Natural killer cell (primary cell): ENCODE measurements at places on chromosomes 1 and 21. TPM values are rescaled to one million over a fixed set of nuclear protein-coding genes. Genes with fewer than 3 reads are reported as not detected.
A peak's percentile ranks its signal among the peaks of the same experiment; 100 is the strongest.

The TCEANC2 gene
- total RNA-seq: 7.3 TPM

The SLC1A7 gene
- total RNA-seq: 20.5 TPM

GRCh38 chr1:45843474-45843905 is 40.1 kb downstream of the MAST2 start:
- no peak overlapping the region for H3K27ac ChIP-seq
- no peak for DNase-seq
- H3K4me3 ChIP-seq: no peak overlapping the region
- no peaks in the 10 kb centered on the region for H3K36me3 ChIP-seq
- no peaks in the 10 kb centered on the region for H3K4me1 ChIP-seq

The LTN1 gene
- total RNA-seq: 43.1 TPM

GRCh38 chr1:53308506-53308905 is 19.4 kb downstream of the LRP8 start:
- no peak overlapping the region for H3K27ac ChIP-seq
- H3K4me1 ChIP-seq: peaks cover 4% of the 10 kb centered on the region
- no peaks in the 10 kb centered on the region for H3K27me3 ChIP-seq
- no peak for DNase-seq
- no peaks in the 10 kb centered on the region for H3K36me3 ChIP-seq
- H3K4me3 ChIP-seq: no peak overlapping the region

GRCh38 chr1:28470146-28470545 is 35.7 kb upstream of the RCC1 start:
- no peak overlapping the region for H3K27ac ChIP-seq
- H3K4me1 ChIP-seq: peaks cover 3% of the 10 kb centered on the region
- no peaks in the 10 kb centered on the region for H3K27me3 ChIP-seq

DNA sequence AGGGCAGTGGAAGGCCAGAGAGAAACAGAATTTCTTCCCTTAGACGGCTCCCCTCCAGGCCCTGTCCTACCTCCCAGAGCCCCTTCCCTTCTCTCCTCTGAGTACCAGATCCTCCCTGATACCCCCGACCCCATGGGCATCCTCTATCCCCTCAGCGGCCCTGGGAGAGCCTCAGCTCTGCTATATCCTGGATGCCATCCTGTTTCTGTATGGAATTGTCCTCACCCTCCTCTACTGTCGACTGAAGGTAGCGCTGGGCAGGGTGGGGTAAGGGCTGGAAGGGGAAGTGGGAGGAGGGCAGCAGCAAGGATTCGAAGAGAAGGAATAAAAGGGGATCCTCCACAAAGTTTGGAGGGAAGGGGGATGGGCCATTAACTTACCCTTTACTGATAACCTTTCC is 2.7 kb downstream of the FCER1G start:
- peaks cover 34% of the 10 kb centered on the region for H3K36me3 ChIP-seq
- H3K4me3 ChIP-seq: peak overlapping the region; percentile 76
- no peak for DNase-seq
- H3K4me1 ChIP-seq: peaks cover 34% of the 10 kb centered on the region
- H3K27me3 ChIP-seq: no peaks in the 10 kb centered on the region

GRCh38 chr1:236677641-236678235 is 8.6 kb upstream of the ACTN2 start:
- no peaks in the 10 kb centered on the region for H3K36me3 ChIP-seq
- H3K4me3 ChIP-seq: no peak overlapping the region
- H3K4me1 ChIP-seq: no peaks in the 10 kb centered on the region
- no peak for DNase-seq

The SCAMP3 gene
- 59.7 TPM for total RNA-seq

The MRPS6 gene
- total RNA-seq: 54.5 TPM

DNA sequence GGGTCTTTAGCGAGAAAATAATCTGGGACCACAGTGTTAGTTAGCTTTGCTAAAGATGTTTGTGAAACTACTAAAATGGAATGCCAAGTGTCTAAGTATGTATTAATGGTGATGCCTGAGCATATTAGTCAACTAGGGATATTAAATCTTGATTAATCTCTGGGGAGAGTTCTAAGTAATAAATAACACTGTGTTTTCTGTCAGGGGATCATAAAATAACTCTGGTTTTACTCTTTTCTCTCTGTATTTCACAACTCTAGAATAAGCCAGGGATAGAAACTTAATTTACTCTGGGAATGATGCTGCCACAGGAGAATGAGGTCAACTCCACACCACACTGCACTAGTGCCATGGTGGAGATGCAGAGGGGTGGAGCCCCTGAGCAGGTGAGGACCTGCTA is 399.2 kb downstream of the PTBP2 start:
- no peak overlapping the region for H3K27ac ChIP-seq
- no peaks in the 10 kb centered on the region for H3K4me1 ChIP-seq
- H3K27me3 ChIP-seq: no peaks in the 10 kb centered on the region
- no peaks in the 10 kb centered on the region for H3K36me3 ChIP-seq
- no peak overlapping the region for H3K4me3 ChIP-seq

DNA sequence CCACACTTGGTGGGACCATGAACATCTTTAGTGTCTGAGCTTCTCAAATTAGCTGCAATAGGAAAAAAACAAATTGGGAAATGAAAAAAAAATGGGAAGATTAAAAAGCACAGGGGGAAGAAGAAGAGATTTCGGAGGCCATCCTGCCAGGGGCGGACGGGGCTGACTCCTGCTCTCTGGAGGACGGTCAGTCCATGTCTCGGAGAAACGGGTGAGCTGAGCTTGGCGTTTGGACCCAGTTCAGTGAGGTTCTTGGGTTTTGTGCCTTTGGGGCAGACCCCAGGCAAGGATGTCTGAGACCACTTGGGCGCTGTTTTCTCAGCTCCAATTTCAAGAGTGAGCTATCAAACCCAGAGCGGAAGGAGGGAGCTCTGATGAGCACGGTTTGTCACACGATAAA is 123.9 kb downstream of the PRDM2 start:
- peaks cover 5% of the 10 kb centered on the region for H3K36me3 ChIP-seq
- DNase-seq: no peak
- peaks cover 4% of the 10 kb centered on the region for H3K4me1 ChIP-seq
- H3K27me3 ChIP-seq: no peaks in the 10 kb centered on the region

The BCAR3 gene
- 6.5 TPM for total RNA-seq

The NR1I3 gene
- total RNA-seq: not detected

- no peak for DNase-seq
- H3K4me3 ChIP-seq: no peak overlapping the region
- H3K36me3 ChIP-seq: peaks cover 27% of the 10 kb centered on the region
- no peaks in the 10 kb centered on the region for H3K27me3 ChIP-seq
- no peak overlapping the region for H3K27ac ChIP-seq
Observed at GRCh38 chr1:231236208-231236591, 4.8 kb upstream of the GNPAT start.

The SLC6A9 gene
- total RNA-seq: not detected

DNA sequence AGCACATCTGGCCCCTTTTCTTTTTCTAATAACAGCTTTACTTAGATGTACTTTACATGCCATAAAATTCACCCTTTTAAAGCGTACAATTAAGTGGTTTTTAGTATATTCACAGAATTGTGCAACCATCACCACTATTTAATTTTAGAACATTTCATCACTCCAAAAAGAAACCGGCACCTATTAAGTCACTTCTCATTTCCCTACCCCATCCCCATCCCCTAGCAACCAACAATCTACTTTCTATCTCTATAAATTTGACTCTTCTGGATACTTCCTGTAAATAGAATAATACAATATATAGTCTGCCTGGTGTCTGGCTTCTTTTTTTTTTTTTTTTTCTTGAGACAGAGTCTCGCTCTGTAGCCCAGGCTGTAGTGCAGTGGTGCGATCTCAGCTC is 59.5 kb upstream of the ENAH start:
- no peak overlapping the region for H3K27ac ChIP-seq
- no peaks in the 10 kb centered on the region for H3K36me3 ChIP-seq
- no peaks in the 10 kb centered on the region for H3K27me3 ChIP-seq
- no peak overlapping the region for H3K4me3 ChIP-seq
- DNase-seq: no peak

DNA sequence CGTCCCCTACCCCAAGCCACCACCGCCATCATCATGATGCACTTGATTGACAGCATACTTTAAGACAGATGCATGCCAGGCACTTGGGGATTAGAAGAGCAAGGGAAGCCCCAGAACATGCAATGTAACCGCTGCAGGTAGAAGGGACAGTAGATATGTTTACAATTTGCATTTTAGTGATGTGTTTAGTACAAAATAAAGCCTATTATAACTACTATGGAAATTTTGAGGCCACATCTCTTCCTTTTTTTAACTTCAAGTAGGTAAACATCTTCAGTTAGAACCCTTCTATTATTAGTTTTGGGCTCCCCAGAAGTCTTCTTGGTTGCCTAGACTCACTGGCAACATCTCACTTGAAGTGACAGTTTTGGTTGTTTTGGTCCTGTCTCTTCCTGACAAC is 25.3 kb downstream of the CR1L start:
- no peaks in the 10 kb centered on the region for H3K36me3 ChIP-seq
- H3K27me3 ChIP-seq: peaks cover 5% of the 10 kb centered on the region
- H3K27ac ChIP-seq: no peak overlapping the region
- no peak for DNase-seq

The CD52 gene
- total RNA-seq: 485 TPM

GRCh38 chr1:178862864-178863263 is 8.0 kb downstream of the ANGPTL1 start:
- H3K4me1 ChIP-seq: no peaks in the 10 kb centered on the region
- no peak overlapping the region for H3K27ac ChIP-seq
- no peak overlapping the region for H3K4me3 ChIP-seq
- no peak for DNase-seq

DNA sequence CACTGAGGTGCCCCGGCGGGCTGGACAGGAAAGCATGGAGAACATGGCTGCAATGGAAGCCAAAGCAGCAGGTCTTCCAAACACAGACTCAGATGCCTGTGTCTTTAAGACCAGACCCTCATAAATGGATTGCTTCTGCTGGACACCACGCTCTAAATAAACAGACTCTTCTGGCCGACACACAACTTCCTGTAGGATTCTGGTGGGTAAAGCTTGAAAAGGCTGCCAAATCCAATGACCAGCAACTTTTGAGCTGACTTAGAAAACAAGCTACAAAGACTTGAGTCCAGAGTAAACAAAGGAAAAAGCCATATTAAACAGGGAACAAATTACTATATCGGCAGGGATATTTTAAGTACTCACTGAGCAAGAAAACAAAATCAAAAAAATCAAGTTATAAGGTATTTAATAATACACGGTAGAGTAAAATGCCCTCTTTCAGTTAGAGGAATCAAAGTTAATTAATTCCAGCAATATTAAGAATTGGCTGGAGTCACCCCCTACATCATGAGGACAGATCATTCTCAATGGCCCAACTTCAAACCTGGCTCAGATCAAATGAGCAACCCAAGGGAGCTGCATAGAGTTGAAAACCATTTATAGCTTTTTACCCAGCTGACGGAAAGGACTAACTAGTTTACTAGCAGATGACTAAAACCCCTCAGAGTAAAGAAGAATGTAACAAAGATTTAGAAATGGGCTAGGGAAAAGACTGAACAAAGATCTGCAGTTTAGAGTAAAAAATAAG is 102.4 kb downstream of the TGFBR3 start:
- peaks cover 42% of the 10 kb centered on the region for H3K36me3 ChIP-seq
- DNase-seq: no peak
- no peak overlapping the region for H3K27ac ChIP-seq
- no peaks in the 10 kb centered on the region for H3K27me3 ChIP-seq
- H3K4me3 ChIP-seq: no peak overlapping the region

- H3K36me3 ChIP-seq: no peaks in the 10 kb centered on the region
- no peak overlapping the region for H3K27ac ChIP-seq
- DNase-seq: no peak
- no peaks in the 10 kb centered on the region for H3K27me3 ChIP-seq
Observed at GRCh38 chr1:61442544-61442943, 282.4 kb downstream of the TM2D1 start.

DNA sequence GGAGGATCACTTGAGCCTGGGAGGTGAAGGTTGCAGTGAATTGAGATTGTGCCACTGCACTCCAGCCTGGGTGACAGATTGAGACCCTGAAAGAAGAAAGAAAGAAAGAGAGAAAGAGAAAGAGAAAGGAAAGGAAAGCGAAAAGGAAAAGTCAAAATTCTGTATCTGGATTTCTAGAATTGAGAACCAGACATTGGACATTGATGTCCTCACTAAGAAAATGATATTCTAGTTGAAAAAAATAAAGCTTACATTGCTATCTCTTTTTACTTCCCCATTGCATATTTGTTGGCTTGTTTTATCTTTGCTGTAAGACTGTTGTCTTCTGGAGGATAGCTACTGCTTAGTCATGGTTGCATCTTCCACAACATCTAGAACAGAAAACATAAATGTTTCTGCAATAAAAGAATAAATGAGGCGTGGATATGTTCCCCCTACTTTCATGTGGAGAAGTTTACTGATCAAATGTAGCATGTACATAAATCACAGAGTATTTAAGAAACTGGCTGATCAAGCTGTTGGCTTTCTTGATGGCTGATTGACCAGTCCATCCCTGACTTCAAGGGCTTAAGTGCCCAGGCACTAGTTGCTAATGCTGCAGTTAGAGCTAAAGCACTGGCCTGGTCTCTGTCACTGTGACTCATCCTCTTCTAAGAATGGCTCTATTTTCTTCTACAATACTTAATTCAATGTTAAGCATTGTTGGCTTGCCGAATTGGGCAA is 17.7 kb downstream of the CD53 start:
- H3K4me3 ChIP-seq: no peak overlapping the region
- DNase-seq: no peak
- peak overlapping the region; percentile 2 for H3K27ac ChIP-seq
- peaks cover 48% of the 10 kb centered on the region for H3K36me3 ChIP-seq
- H3K4me1 ChIP-seq: peaks cover 58% of the 10 kb centered on the region

DNA sequence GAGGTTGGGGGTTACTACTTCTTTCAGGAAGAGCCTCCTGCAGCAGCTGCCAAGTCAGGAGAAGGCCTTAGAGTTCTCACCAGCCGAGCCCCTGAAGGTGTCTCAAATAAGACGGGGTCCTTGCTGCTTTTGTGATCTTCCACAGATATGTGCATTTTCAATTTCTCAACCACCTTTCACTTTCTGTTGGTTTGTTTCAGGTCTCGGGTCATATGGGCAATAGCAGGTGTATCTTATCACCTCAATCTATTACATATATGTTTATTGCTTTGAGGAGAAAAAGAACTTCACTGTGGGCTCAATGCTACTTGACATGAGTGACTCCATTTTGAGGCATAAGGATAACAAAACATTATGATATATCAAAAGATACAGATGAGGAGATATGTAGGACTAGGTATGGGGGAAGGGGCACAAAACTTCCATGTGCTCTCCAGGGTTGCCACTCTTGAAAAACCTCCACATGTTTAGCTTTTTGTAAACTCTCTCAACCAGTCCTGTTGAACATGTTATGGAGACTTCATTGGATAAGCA is 1171.4 kb upstream of the ADGRL2 start:
- no peaks in the 10 kb centered on the region for H3K4me1 ChIP-seq
- no peak for DNase-seq
- no peak overlapping the region for H3K27ac ChIP-seq
- H3K36me3 ChIP-seq: no peaks in the 10 kb centered on the region
- H3K27me3 ChIP-seq: no peaks in the 10 kb centered on the region

The TRABD2B gene
- total RNA-seq: not detected

The OPTC gene
- total RNA-seq: not detected

The MPC2 gene
- 34.9 TPM for total RNA-seq
